ENCODE measurements at places on chromosomes 5 and 9.

- DNase-seq, result peak; percentile 86
These were observed 1.6 kb upstream of the GADD45G start for GRCh38 chr9:89602978-89603766.

- DNase-seq, result no peak
These were observed 490.3 kb downstream of the ARHGEF28 start for GRCh38 chr5:74116266-74116665.

- DNase-seq, result no peak
These were observed 124.3 kb downstream of the RASEF start for GRCh38 chr9:82938426-82939218.

DNA sequence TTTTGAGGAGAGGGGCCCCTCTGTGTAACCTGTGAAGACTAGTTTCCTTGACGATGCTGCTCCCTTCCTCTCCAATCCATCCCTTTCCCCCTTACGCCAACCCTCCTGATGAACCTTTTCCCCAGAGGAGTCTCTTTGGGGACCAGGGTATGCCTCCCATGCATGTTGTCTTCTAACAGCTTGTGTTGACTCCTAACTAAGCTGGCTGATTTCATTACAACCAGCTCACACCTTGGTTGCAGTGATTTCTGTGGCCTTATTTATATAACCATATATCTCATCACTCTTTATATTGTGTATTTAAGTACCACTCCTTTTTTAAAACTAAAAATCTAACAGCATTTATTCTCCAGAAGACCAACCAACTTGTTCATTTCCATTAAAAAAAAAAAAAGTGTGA, 42.5 kb downstream of the SFXN1 start:
- no peak for DNase-seq

DNA sequence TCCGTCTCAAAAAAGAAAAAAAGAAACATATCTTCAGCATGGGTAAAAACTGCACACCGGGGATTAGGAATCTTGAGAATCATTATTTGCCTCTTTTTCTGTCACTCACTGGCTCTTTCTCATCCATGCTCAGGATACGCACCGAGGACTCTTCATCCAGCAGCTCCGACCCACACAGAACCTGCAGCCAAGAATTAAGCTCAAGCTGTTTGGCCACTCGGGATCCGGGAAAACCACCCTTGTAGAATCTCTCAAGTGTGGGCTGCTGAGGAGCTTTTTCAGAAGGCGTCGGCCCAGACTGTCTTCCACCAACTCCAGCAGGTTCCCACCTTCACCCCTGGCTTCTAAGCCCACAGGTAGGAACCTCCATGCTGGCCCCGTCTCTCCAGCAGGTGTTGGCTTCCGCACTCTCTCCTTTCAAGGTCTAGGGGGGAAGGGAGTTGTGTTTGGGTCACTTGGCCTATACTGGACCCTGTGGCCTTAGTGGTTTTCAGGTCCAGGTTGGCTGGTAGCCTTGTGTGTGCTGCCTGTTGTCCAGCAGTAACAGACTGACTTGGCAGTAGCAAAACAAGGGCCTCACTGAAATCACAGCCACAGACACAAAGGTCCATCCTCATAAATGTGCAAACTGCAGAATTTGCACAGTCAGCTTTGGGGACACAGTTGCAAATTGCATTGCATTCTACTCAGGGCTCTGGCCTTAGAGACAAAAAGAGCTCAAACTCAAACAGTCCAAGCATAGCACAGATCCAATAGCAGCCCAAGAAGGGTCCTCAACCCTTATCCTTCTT, 44.5 kb upstream of the CTSL start:
- DNase-seq, result no peak

- peak; percentile 72 for DNase-seq
These were observed 5.9 kb downstream of the ABCA2 start for GRCh38 chr9:137021979-137022661.

- no peak for DNase-seq
These were observed 2.9 kb upstream of the ERMP1 start for GRCh38 chr9:5835808-5836207.

DNA sequence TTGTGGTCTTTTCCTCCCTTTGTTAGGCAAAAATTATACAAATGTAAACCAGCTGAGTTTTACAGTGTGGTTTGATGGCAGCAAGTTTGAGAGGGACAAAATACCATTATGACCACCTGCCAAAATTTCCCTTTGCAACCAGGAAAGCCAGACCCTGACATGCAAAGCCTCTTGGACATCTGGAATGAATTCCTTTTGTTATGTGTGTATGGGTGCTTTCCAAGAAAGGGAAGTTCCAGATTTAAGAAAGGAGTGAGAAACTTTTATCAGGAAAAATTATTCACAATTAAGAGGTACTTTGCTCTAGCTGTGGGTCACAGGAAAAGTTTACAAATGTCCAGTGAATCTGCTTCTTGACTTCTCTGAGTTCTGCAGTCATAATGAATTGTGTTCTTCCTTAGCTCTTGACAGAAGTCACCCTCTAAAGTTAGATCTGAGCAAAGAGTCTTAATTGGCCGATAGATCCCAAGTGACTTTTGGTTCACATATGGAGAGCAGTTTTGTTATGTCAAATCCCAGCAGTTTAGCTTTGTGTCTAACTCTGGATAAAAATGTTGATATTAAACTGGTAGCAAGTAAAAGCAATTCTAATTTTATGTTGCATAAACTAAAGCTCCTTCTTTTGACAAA, 295.9 kb upstream of the ZNF608 start:
- DNase-seq, result no peak

GRCh38 chr9:115202960-115203751, 85.2 kb upstream of the TNC start:
- DNase-seq, result no peak

DNA sequence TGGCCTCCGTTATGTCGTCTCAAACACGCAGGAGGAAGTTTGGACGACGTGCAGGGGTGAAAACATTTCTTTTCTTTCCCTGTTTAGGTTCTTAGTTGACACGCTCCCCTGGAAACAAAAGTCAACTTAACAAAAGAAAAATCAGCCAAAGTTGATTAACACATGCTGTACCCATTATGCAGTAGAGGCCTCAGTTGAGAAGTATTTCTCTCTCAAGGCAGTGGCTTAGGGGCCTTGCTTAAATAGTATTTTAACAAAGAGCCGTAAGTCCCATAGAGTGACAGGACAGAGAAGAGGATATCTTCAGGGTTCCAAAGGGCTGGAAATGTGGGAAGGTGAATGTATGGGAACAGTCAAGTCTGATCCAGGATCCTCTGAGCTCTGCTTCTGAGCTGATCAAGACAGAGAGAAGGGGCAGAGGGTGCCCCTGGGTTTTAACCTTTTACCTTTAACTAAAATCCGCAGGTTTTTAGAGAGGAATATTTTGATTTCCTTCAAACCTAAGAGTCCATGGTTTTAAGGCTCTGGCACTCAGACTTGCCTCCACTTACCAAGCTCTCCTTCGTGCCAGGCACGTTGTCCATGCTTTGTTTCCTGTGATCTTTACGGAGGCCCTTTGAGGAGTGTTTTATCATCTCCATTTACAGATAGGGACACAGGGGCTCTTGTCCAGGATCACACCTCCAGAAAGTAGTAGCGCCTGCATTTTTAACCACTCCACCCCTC, 629 bp upstream of the CD74 start:
- DNase-seq, result no peak

DNA sequence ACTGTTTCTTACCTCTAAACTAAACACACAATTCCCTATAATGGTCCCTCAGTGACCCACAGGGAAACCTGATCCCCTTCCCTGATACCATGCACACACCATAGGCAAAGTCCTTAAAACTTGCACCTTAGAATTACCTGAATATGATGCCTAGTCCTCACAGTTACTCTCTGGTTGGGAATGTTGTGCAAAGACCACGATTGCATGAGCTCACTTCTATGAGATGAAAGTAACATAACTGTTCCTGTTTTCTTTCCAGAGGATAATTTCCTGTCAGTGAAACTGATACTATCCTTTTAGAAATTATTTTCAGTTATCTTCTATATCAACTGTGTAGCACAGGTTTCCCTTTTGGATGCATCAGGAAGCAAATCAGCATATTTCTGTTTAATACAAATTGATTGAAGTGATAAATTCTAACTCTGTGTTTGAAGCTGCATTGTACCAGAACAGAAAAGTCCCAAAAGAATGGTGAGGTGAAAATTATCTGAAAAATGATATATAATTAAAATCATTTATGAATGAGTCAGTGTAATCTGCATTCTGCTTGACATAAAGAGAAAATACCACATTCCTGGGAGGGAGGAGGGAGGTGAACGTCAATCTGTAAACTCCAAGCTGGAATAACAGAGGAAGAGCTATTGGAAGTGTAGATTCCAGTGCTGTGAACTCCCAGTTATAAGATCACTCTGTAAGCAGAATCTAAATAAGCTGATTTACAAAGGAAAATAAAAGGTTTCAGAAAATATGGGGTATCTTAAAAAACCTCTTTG, 51.2 kb upstream of the TNFAIP8 start:
- no peak for DNase-seq

- DNase-seq, result no peak
These were observed 278.3 kb upstream of the MPDZ start for GRCh38 chr9:13557746-13558145.

- DNase-seq, result no peak
These were observed 1026.9 kb downstream of the PTPRD start for GRCh38 chr9:9585920-9586319.

- no peak for DNase-seq
These were observed 491.0 kb upstream of the PIK3R1 start for GRCh38 chr5:67724412-67725135.

DNA sequence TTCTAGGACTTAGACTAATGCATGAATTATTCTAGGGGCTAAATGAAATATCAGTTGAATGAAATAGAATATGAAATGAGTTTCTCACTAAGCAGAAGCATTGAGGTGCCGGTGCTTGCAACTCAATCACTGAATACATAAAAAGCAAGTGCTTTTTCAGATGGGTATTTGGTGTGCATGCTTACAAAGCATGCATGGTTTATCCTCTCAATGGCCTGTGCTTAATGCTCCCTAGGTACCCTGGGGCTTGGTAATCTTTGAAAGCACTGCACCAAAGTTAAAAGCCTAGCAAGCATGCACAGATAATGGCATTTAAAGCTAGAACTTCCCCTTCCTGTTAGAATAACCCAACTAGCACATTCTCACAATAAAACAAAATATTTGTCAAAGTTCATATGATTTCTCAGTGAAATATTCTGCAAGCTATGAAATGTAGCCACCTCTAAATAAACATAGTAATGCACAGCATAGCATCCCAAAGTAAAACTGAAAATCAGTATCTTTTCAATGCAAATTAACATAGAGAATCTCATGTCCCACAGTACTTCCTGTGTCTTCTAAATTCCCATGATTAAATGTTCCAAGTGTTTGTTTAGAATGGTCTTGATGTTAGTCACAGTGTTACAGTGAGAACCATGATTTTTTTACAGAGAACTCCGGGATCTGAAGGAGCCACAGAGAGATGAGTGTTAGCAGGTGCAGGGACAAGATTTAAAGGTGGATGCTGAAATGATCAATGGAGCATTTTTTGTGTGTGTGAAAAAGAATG, 143.4 kb upstream of the CDH6 start:
- no peak for DNase-seq

Data from stimulated activated CD4-positive, alpha-beta T cell treated with anti-CD3 and anti-CD28 coated beads, Interleukin-2, amount 100 ng/mL, for 48 hours (primary cell).